ENCODE measurements at places on chromosomes 16 and 17. TPM values are rescaled to one million over a fixed set of nuclear protein-coding genes. Genes with fewer than 3 reads are reported as not detected.

DNA sequence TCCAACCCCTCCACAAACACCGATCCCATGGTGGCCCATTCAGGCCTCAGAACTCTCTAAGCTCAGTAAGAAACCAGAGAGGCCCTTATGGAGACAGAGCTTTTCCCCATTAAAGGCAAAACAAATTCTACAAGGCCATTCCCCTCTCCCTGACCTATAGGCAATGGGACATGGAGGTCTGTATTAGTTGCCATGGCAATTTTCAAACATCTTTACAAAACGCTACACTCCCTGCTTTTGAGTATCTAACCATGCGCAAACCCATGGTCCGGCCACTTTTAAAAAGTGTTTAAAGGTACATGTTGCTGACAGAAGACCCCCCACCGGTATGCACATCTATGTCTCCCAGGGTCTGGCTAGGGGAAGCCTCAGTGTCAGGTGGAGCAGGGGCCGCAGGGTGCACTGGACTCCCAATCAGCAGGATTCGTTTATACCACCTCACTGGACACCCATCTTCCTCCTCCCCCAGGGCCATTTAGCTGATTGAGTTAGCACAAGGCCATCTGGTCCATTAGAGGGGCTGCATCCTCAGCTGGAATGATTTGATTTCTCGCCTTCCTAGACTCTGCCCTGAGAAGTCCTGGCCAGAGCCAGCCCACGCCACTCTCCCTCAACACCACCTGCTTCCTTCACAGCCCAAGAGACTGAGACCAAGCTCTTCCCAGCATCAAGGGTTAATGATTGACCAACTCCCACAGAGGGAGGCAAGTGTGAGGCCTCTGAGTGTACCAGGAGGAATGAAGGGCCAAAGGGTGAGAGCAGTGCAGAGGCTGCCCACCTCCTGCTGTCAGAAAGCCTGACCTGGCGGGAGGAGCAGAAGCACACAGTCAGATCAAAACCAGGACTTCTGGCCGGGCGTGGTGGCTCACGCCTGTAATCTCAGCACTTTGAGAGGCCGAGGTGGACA, 10.9 kb downstream of the ACLY start:
- DNase-seq, result no peak

GRCh38 chr17:46986366-46986765, 7.3 kb upstream of the RPRML start:
- no peak for DNase-seq

CCDC43 gene
- 18.9 TPM for total RNA-seq

CACNG3 gene
- total RNA-seq, result not detected

Measured in sciatic nerve (tissue), 2 donors.